H1 (cell line): ENCODE measurements at places on chromosomes 16 and 17.

DNA sequence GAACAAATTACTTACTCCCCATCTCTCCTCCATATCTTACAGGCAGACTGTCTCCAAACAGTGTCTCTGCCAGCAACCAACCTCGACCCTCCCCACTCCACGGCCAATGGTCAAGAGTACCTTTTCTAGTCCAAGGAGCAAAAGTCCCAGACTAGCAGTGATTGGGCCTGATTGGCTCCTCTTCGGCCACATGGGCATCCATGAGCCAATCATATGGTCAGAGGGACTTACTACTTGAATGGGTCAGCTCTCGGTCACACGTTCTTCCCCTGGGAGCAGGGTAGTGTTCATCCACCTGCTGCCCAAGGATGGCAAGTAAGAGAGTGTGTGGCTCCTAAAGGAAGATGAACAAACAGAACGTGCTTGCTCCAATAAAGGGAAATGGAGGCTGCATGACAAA is 84.6 kb downstream of the C16orf78 start:
- no peak for DNase-seq

GRCh38 chr17:68595986-68596385 is 5.2 kb downstream of the FAM20A start:
- no peak for DNase-seq

DNA sequence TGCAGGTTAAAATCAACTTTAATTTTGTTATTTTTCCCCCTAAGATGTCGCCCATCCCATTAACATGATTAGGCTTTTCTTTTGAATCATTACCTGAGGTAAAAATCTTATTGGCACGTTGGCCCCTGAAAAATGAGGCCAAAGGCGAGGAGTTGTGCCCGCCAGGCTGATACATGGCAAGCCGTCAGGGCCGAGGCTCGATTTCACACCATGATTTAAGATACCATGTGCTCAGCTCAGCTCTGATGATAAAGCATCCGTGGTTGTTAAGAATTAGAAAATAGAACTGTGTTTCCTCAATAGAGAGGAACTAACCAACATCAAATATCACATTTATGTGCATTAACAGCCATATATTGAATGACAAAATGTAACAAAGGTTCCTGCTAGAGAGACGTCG is 972.9 kb upstream of the SOX9 start:
- no peak for DNase-seq

- no peak for DNase-seq
Measured at GRCh38 chr16:86337138-86337537, 173.2 kb upstream of the FOXF1 start.

- DNase-seq, result no peak
Measured at GRCh38 chr16:88640498-88641247, 2.3 kb downstream of the IL17C start.

DNA sequence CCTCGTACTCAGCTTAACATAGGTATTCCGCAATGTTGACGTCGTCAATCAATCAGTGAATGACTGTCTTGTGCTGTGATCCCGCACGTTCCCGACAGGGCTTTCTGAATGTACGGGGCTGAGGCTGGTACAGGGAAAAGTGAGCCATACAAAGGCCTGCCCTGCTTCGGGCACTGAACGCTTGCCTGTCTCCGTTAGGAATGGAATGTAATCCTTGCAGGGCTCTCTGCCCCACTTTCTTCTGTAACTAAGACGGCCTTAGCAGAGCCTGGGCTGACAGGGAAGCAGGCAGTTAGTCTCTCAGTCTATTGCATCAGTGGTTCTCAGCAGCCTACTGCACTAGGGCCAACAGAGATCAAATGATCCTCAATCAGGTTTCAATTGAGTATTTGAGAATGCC is 16.2 kb upstream of the MYH3 start:
- no peak for DNase-seq

- DNase-seq, result no peak
Measured at GRCh38 chr17:27985736-27986399, 56.6 kb upstream of the NLK start.

DNA sequence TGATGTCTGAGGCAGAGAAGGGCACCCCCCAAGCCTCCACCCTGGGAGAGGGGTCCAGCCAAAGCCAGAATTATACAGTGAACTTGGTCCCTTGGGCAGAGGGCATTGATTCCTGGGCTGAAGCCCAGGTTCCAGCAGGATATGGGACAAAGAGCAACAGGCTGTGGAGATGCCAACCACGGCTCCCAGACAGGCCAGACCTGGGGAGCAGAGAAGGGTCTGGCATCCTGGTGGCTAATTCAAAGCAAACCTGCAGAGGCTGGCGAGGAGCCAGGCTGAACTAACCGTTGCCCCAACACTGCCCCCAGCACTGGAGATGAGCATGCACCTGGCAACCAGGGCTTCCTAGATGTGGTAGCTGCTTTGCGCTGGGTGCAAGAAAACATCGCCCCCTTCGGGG is 3.0 kb downstream of the CES3 start:
- DNase-seq, result no peak

DNA sequence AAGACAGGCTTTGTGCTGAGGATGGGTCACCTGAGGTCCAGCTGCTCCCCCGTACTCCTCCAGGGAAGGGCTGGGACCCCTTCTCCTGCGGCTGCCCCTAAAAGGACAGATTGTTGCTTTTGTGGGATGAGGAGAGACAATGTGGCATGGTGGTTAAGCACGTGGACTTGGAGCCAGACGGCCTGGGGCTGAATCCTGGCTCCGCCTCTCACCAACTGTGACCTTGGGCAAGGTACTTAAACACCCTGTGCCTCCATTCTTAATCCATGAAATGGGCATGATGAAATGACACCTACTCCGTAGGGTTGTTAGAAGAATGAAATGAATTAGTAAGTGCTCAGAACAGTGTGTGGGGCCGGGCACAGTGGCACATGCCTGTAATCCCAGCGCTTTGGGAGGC is 39.6 kb upstream of the PLCG2 start:
- DNase-seq, result no peak

DNA sequence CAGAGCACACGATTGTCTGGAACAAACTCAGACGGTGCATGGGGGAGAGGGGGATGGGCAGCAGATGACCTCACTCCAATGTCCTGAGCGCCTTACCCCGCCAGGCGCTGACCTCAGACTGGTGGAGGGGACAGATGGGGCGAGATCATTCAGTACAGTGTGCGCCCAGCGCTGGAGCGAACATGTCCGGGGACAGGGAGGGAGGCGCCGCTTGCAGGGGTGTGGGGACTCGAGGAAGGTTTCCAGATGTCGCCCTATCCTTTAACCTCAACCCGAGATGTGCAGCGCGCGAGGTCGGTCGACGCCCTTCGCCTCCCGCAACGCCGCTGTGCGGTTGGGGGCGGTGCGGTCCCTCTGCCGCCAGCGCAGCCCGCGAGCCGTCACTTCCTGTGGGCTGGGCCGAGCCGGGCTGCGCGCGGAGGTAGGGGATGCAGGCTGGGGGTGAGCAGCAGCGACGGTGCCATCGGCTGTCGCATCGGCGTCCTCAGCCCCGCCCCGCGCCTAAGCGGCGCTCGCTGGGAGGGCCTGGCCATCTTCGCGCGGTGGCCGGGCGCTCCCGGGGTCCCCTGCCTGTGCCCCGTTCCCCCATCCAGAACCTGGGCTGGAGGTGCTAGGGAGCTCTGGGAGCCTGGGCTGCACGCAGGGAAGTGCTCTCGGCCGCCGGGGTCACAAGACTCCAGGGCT is 5.3 kb upstream of the CDR2L start:
- no peak for DNase-seq

DNA sequence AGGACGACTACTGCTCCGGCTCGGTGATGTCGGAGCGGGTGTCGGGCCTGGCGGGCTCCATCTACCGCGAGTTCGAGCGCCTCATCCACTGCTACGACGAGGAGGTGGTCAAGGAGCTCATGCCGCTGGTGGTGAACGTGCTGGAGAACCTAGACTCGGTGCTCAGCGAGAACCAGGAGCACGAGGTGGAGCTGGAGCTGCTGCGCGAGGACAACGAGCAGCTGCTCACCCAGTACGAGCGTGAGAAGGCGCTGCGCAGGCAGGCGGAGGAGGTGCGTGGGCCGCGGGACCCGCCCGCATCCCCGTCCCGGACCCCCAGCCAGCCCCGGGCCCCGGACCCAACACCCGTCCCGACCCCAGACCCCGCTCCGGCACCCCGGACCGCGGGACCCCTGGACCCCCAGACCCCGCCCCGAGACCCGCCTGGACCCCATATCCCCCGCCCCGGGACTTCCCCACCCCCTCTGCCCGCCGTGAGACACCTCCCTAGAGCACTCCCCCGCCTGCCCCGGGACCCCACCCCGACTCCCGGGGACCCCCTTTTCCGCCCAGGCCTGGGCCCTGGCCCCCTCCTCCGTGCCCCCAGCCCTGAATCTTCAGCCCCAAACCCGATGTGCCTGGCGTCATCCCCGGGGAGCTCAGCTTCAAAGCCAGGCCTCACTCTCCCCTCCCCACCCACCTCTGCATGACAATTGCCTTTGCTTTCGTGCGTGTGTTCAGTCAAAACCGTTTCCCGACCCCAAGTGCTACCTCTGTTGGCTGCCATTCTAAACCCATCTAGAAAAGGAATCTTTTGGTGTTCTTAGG is 594 bp downstream of the MAPK8IP3 start:
- no peak for DNase-seq

- DNase-seq, result no peak
Measured at GRCh38 chr17:28038802-28039201, 3.7 kb upstream of the NLK start.
